Bronchial epithelial cell (primary cell): ENCODE measurements at places on chromosomes 6 and 20. TPM values are rescaled to one million over a fixed set of nuclear protein-coding genes. Genes with fewer than 3 reads are reported as not detected.

- DNase-seq, result no peak
These were observed 20.4 kb downstream of the USP49 start for GRCh38 chr6:41874741-41875140.

DNA sequence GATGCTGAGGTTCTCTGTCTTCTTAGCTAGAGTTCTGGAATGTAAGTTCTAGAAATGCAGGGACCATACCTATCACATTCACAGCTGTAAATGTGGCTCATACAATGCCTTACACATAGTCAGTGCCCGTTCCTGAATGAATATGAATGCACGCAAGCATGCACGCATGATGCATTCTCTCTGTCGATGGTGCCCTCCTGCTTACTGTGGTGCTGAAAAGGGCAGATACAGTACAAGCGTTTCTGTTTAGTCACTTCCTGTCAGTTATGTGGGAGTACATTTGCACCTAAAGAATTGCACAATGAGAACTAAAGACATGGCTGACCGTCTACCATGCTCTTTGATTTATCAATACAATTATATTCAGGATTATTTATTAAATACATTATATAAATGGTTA is 152.2 kb upstream of the SOX4 start:
- peak; percentile 70 for DNase-seq

DNA sequence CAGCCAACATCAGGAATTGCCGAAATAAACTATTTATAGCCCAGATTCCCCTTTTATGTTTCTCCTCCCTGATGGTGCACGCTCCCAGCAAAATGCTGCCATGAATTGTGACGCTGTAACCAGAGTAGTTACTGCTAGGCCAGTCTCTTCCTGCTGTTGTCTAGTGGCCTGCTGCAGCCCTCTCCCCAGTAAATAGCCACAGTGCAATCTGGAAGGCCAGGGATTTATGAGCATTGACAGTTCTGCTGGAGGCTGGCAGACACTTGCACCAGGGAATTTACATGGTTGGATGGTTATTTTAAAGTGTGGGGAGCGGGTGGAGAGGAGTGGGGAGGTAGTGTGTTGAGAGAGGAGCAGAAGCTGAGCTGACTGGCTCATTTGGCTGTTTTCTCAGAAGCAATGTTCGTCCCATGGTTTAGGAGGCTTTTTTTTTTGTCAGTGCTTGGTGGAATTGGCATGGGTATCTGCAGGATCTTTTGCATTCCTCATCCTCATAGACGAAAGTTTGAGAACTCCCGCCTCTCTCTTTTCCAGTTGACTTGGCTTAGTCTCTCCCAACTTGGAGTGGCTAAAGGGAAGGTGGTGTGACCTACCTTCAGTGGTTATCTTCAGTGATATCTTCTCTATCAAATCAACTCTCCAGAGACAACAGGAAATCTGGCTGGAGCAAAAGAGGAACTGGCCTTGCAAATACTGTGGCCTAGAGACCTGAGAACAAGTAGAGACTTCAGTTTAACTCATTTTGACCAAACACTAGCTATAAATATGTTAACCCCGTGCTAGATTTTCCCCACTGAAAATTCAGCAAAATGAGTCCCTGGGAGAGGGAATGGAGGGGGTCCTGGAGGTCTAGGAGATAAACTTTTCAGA is 99.3 kb upstream of the VSTM2L start:
- no peak for DNase-seq

GRCh38 chr6:155382338-155382685 is 68.0 kb upstream of the TFB1M start:
- DNase-seq, result peak; percentile 4

DNA sequence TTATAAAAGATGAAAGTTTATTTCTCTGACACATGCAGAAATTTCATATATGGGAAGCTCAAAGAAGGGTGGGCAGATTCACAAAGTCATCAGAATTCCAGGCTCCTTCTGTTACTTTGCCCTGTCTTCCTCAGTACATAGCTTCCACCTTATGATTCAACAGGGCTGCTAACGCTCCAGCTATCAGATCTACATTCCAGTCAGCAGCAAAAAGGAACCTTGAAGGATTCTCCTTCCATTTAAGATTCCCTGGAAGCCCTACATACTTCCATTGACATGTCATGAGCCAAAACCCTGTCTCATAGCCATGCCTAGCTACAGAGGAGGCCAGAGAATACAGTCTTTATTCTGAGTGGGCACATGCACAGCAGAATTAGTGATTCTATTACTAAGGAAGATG is 103.3 kb downstream of the NCR2 start:
- DNase-seq, result no peak

DNA sequence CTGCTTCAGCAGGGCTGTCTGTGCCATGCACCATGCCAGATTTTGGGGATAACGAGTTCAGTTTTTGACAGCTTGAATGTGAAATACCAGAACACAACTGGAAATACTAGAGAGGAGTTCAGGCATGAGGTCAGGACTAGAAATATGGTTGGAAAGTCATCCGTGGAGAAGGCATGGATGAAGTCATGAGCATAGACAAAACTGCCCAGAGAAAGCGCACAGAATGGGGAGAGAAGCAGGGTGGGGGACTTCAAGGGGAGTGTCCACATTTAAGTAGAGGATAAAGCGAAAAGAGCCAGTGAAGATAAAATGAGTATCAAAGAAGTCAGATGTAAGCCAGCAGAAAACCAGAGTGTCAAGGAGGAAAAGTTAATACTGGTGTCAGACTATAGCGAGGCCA is 653.4 kb upstream of the ARID1B start:
- no peak for DNase-seq

GRCh38 chr6:74455786-74456185 is 750.1 kb downstream of the COL12A1 start:
- no peak for DNase-seq

- peak; percentile 80 for DNase-seq
These were observed 61.7 kb upstream of the EMILIN3 start for GRCh38 chr20:41428285-41428684.

GRCh38 chr6:55046869-55047422 is 127.4 kb upstream of the HCRTR2 start:
- no peak for DNase-seq

- DNase-seq, result no peak
These were observed 53.7 kb downstream of the ANKRD60 start for GRCh38 chr20:58174708-58175280.

DNA sequence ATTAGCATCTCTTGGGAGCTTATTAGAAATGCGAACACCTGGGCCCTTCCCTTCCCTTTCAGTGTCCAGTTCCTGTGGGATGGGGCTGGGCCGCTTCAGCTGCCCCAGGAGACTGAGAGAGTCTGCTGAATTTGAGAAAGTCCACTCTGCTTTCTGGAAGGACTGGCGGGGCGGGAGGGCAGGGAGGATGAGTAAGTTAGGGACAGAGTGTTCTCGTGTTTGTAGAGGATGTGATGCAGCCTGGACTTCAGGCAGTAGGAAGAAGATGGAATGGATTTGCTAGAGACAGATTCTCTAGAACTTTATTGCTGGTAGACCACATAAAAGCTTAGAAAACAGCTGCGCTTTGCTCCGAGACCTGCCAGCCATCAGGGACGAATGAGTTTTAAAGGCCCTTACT is 1.1 kb upstream of the TULP4 start:
- no peak for DNase-seq

DNA sequence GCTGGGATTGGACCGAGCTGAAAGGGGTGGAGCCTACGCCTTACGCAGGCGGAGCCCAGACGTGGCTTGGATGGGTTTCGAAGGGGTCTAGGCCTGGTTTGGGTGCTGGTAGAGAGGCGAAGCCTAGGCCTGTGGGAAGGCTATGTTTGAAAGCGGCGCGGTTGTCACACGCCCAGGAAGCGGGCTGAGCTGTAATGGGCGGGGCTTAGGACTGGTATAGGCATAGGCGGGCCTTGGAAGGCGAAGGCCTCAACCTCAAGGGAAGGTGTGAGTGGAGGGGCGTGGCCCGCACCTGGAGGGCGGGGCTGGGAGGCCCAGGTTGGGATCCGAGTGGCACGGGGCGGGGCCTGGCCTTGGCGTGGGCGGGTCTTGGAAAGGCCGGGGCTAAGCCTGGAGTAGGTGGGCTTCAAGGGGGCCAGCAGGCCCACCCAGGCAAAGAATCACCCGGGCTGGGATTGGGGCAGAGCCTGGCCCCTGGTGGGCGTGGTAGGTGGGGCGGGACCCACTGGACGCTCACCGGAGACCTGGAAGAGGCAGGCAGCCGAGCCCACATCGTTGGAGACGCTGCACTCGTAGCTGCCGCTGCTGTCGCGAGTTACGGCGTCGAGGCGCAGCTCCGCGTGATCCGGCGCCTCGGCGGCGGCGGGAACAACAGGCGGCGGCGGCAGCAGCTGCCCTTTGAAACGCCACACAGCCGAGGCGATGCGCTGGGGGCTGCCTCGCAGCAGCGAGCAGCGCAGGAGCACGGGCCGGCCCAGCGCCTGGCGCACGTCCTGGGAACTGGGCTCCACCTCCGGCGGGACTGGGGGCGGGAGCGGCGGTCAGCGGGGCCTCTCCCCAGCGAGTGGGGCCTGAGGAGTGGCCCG is 49.0 kb downstream of the MDGA1 start:
- DNase-seq, result peak; percentile 68

DNA sequence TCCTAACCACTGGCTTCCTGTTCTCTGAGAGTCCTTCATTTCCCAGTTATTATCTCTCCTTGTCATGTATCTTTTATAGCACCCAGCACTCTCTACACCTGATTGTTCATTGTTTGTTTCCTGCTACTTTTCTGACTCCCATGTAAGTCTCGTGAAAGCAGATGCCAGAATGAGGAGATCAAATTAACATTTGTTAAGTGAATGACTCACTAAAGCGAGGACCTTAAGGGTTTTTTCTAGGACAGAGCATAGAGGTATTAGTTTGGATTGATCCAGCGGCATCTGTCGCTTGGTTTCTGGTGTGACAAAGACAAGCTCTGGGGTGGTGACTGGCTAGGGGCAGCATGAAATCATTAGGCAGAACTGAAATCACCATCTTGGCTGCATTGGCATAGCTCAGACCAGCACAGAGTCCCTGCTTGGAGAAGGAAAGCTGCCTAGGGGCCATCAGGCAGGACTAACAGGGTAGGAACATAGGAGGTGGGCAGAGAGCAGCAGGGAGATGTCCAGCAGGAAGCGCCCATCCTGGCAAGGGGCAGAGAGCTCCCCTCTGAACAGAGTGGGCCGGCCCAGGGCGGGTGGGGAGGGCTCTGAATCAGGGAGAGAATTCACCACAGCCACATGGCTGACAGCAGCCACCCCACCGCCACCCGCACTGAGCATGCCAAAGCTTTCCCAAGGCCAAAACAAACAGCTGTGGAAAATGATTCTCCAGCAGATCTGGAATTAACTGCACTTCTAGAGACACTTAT is 97.1 kb upstream of the CEP85L start:
- peak; percentile 40 for DNase-seq

DNA sequence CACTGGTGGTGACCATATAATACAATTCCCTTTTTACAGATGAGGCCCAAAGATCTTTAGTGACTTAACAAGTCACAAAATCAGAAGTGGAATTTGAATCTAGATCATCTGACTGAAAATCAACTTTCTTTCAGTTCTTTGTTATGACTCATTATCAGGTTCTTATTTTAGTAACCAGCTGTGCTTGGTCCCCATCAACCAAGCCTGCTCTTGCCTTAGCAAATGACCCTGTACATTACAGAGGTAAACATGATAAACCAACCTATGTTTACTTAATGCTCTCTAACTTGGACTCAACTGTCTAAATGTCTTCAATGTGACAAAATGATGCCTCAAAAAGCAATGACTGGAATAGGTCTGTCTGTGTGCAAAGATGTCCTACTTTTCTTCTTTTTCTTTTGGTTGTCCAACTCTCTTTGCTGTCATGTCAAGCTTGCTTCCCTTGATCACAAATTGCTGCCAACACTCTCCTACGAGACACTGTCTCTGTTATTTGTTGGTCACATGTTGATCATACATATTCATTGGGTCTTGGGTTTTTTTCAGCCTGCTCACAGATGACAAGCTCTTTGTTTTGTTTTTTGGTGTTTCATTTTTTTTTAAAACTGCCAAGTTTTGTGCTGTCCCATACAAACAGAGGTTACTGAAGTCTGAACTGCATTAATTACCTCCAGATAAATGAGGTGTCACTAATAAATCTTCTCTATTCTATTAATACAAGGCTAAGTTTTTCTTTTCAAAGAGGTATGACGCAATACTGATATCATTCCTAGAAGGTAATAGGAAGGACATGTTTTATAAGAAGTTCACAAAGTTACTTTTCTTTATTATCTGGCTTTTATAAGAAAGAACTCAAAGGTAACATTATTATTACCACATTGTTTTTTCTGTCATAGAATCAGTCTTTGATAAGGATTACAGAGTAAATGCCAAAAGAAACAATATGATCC is 62.2 kb upstream of the PLN start:
- peak; percentile 4 for DNase-seq

GRCh38 chr6:157432892-157433265 is 51.9 kb downstream of the ZDHHC14 start:
- no peak for DNase-seq

DNA sequence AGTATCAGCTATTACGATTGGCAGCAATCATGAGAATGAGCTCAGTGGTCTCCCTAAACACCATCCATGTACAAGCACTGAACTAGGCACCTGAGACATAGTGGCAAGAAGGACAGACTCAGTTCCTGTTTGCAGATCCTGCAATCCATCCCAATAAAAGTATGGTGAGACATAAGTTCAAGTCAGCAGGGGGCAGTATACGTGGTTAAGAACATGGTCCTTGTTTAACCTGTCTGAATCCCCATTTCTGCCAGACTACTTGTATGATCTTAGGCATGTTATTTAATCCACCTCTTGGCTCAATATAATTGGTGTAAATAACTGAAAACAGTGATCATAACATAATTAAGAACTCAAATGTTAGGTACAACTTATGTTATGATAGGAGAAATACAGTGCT is 33.2 kb upstream of the PNISR start:
- DNase-seq, result peak; percentile 42

- DNase-seq, result peak; percentile 68
These were observed 82.7 kb downstream of the SIM1 start for GRCh38 chr6:100382031-100382430.

GRCh38 chr6:14720411-14721102 is 525.3 kb upstream of the JARID2 start:
- no peak for DNase-seq

- DNase-seq, result no peak
These were observed 202.9 kb upstream of the SOX4 start for GRCh38 chr6:21390532-21391213.

DNA sequence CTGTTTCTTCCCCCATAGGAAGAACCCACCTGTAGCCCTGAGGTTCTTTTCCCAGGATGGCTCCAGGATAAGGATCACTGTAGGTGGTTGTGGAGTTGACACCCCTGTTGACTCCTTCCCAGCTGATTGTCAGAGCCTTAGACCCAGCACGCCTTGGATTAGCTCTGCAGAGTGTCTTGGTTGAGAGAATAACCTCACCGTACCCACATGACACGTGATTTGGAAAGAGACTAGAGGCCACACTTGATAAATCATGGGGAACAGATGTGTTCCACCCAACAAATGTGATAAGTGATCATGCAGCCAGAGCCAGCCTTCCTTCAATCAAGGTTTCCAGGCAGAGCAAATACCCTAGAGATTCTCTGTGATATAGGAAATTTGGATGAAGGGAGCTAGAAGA is 12.2 kb downstream of the BTN3A1 start:
- no peak for DNase-seq

TMEM14C gene
- total RNA-seq, result 132 and 136 TPM in 2 replicates

MCHR2 gene
- not detected in 2 replicates for total RNA-seq

TINAG gene
- not detected in 2 replicates for total RNA-seq

DCDC2 gene
- under 0.01 and 0.13 TPM in 2 replicates for total RNA-seq

SIRPD gene
- not detected in 2 replicates for total RNA-seq

ZBTB12 gene
- 0.64 and 1.3 TPM in 2 replicates for total RNA-seq

PLG gene
- total RNA-seq, result not detected in 2 replicates

STMND1 gene
- not detected in 2 replicates for total RNA-seq

MTO1 gene
- total RNA-seq, result 40.3 and 47.1 TPM in 2 replicates

TP53INP2 gene
- 0.53 and 2.8 TPM in 2 replicates for total RNA-seq

CAGE1 gene
- total RNA-seq, result 0.13 TPM in 1 of 2 replicates, not detected in the other

FNDC1 gene
- not detected in 2 replicates for total RNA-seq

C6orf15 gene
- total RNA-seq, result 0.13 TPM in 1 of 2 replicates, not detected in the other
